ENCODE measurements at places on chromosomes 4 and X.

DNA sequence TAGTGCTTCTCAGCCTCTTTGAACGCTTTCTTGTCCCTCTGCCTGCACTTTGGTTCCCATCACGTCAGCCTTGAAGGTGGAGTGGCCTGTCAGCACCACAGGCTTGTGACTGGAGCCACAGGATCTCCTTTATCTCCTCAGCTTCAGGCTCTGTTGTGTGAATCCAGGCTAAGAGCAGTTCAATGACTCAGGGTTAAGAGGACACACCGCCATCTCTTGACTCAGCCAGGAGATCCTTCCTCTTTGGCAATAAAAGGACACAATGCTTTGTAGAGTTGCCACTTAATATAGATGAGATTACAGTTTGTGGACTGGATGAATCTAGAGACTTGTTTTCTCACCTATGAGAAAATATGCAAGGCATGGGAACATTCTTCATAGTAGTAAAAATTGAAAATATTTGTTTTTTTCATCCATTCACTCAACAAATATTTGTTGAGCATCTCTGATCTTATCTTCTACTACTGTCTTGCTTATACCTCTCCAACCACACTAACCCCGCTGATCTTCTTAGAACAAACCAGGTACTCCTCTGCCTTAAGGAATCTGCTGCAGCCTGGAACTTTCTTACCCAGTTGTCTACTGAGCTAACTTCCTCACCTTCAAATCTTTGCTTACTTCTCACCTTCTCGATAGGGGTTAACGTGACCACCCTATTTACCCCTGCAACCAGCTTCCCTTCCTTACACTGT is 62.3 kb downstream of the UCHL1 start:
- no peak for DNase-seq

DNA sequence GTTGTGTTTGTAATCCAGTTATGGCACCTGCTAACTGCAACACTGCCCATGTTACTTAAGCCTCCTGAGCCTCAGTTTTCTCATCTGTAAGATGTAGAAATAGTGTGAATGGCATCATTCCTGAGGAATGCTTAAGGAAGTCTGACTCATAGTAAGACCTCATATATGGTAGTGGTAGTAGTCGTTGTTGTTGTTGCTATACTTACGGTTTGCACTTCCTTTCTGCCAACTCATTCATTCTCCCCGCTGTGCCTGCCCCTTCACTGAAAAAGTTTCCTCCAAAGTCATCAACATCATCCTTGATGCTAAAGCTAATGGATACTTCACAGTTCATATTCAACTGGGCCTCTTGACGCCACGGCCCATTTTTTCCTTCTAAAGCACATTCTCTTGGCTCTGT is 54.2 kb upstream of the SPANXN3 start:
- no peak for DNase-seq

DNA sequence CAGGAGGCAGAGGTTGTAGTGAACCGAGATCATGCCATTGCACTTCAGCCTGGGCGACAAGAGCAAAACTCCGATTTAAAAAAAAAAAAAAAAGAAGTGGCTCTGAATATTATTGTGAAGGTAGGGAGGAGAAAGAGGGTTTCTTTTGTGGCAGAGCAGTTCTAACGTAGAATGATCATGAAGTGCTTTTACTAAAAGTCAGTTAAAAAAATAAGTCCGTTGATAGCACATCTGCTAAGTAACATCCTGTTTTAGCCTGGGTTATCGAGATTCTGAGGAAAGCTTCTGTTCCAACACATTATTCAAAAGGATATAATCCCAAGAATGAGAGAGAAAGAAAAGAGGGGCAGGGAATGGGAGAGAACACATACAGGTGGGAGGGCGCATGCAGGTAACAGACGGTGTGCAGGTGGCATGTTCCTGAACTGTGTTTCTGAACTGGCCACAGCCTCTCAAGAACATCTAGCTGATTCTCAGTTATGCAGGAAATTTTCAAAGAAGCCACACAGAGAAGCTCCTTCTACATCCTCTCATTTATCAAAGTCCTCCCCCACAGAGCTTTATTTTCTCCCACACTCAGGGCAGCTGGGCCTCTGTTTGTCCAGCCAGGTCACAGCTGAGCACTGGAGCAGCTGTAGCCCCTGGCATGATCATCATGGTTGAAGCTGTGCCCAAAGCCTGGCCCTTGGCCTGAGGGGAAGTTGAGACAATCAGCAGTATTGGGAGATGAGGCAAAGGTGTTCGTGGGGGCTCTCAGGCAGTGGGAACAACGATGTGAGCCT is 342.3 kb downstream of the ZNF674 start:
- DNase-seq: no peak

- peak; percentile 20 for DNase-seq
Observed at GRCh38 chr4:85084371-85085094, 118.0 kb upstream of the WDFY3 start.

DNA sequence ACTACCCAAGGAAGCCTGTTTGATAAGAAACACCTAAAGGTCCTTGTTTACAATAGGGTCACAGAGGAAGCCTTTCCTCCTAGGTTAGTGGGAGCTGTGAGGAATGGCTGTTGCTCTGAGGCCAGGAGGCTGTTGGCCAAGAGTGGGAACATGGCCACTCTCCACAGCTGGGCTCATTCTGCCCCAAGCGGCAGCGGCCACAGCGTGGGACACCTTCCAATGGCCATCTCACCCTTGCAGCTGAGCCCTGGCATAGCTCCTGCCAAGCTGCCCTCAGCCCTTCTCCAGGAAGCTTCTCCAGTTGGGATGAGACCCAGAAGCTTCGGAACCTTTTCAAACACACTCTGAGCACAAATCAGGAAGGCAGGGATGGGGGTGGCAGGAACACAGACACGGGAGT is 111.8 kb upstream of the MAP3K15 start:
- DNase-seq: no peak

DNA sequence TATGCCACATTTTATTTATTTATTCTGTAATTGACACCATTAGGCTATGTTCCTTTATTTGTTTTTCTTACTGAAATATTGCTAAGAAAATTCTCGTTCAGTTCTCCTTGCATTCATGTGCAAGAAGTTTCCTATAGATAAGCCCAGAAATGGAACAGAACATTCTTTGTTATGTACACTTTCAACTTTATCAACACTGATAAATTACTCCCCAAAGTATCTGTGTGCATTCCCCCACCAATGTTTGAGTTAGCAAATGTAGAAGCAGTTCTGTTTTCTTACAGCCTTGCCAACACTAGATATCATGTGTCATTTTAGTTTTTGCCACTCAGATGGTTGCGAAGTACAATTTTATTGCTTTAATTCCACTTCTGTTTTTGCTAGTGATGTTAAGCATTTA is 166.4 kb upstream of the NPY2R start:
- DNase-seq: no peak

DNA sequence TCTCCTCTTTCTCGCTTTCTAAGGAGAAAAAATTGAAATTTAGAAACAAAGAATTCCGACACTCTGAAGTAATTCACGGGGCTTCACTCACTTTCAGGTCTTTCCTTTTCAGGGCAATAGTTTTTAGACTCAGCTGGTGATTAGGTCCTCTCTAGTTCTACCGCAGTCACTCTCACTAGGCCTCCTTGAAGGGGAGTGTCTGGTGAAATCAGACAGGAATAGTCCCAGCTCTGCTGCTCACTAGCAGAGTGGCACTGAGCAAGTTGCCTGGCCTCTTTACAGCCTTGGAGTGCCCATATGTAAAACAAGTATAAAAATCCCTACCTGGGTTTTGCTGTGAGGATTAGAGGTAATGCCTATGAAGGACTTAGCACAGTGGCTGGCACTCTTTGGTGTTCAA is 64.1 kb downstream of the NEUROG2 start:
- no peak for DNase-seq

DNA sequence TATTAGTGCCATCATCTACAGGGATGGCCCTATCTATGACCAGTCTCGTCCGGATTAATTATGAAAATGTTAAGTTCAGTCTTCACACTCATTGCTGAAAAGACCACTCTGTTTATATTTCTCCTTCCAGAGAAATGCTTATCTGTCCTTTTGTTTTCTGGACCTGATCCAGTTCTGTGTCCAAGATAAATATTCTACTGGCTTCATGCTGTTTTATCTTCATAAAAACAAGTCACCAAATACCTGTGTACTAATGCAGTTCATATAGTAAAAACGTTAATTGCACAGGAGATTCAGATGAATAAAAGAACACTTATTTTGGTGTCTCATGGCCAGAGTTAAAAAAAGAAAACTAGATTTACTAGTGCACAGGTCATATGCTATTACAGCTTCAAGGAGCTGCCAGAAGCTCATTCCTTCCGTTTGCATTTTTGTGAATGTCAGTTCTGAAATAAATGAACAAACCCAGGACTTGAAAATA is 17.3 kb downstream of the FNIP2 start:
- no peak for DNase-seq

GRCh38 chr4:113534711-113535110 is 226.8 kb downstream of the CAMK2D start:
- DNase-seq: no peak

- no peak for DNase-seq
Observed at GRCh38 chr4:7838136-7838782, 101.4 kb downstream of the AFAP1 start.

DNA sequence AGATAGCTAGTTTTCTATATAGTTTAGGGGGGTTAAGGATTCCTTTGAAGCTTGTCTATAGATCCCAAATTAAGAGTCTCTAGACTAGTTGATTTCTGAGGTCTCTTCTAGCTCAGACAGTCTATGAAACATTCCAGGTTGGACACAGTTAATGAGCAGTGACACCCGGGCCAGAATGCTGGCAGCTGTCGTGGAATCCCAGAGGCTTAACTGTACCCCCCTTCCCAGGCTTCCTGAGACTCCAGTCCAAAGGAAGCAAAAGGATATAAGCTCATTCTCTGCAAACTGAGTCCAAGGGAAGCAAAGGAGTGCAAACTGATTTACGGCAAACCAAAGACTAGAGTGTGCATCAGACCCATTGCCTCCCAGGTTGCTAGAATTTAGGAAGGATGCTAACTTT is 62.9 kb downstream of the DCX start:
- no peak for DNase-seq

DNA sequence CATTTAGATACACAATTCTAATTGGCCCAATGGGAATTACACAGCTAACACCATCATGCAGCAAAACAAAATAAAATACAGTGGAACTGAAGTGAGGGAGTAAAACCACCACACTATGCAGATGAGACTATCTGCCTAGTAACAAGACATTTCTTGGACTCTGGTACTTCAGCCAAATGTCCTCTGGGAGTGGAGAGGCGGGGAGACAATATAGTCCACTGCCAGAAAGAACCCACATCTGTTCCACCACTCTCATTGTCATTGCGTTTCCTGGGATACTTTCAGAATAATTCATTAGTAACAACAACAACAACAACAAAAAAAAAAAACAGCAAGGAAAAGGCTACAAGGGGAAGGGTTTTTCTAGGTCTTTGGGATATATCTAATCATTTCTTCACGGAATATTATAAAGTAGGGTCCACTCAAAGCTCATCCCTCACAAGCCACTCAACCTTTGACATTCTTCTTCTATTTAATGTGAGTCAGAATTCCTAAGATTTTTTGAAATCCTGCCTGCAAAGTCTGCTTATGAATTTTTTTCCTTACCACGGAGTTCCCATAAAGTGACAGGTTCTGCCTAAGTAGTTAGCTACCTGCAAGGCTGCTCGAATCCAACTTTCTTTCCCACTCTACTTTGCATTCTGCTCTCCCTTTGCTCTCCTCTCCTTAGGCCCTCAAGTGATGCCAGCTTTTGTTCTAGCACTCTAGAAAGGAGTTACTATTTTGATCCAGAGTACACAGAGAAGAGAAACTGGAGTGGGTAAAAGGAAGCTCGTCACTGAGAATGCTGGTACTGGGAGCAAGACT is 254.6 kb downstream of the CHIC1 start:
- DNase-seq: no peak

- DNase-seq: no peak
Observed at GRCh38 chrX:134682081-134682480, 23.8 kb upstream of the PLAC1 start.

DNA sequence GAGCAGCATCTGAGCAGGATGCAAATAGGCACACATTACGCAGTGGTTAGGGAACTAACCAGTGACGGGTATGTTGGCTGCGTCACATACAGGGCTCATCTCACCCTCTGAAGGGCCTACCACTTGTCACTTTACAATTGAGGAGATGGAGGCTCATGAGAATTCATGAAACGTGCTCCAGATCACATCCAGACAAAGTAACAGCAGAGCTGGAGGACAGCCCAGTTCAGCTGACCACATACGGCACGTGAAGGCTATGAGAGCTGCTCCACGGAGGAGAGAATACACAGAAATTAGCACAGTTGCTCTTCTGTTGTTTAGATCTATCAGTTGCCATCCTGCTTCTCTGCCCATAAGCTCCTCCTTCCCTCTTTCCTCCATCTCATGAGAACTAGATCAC is 78.4 kb downstream of the FAM9B start:
- no peak for DNase-seq

DNA sequence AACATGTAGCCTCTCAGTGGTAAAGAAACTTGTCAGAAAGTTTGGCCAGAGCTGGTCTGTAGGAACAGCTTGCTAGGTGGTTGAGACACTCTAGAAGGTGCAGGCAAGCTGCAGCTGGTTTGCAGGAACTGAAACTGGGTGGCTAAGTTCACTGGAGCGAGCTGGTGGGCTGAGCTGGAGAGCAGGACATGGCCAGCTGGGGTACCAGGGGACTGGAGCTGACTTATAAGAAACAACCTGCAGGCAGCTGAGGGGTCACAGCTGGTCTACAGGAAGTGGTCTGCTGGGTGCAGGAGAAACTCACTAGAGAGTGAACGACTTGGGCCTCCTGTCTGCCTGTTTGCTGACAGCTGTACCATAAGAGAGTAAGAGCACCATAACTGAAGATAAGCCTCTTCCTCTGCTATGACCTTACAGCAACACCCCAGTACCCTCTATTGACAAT is 157.1 kb upstream of the LNX1 start:
- DNase-seq: no peak

DNA sequence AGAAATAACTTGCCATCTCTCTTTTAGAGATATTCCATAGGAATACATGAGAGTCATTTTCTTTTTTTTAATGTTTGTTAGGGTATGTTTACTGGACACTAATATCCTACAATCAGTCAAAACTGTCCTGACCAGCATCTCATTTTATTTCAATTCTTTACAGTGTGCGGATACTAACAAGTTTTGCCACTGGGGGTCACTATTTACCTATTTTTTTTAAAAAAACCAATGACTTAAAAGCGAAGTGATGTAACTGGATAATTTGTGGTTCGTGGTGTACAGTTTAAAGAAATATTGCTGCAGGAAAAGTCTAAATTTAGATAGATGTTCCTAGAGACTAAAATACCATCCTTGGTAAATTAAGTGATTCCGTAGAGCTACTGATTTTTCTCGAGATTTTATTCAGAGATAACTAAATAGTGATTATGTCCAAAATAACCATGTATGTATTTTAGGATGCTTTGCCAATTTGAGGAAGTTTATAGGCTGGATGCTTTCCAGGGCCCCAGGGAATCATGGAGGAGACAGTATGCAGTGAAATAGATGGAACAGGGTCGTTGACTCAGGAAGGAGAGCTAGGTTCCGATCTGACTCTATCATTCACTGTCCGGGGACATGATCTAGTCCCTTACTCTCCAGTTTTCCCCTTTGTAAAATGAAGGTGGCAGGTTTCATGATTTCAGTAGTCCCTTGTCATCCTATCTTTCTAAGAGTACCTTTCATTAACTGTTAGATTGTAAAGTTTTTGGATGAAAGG is 34.0 kb upstream of the GNPDA2 start:
- peak; percentile 26 for DNase-seq

All from NCI-H1694 (cell line).